Thoracic aorta (tissue), 2 donors: ENCODE measurements at places on chromosomes 16 and 17. TPM values are rescaled to one million over a fixed set of nuclear protein-coding genes. Genes with fewer than 3 reads are reported as not detected.

The ANKS3 gene
- total RNA-seq = 41.8 TPM

The NTN1 gene
- 79.0 TPM for total RNA-seq

The SPATA32 gene
- not detected for total RNA-seq

The CORO1A gene
- total RNA-seq = 78.1 TPM

The GDPD1 gene
- total RNA-seq = 2.0 TPM

The CDH3 gene
- total RNA-seq = not detected

The ADAM11 gene
- total RNA-seq = 0.41 TPM

DNA sequence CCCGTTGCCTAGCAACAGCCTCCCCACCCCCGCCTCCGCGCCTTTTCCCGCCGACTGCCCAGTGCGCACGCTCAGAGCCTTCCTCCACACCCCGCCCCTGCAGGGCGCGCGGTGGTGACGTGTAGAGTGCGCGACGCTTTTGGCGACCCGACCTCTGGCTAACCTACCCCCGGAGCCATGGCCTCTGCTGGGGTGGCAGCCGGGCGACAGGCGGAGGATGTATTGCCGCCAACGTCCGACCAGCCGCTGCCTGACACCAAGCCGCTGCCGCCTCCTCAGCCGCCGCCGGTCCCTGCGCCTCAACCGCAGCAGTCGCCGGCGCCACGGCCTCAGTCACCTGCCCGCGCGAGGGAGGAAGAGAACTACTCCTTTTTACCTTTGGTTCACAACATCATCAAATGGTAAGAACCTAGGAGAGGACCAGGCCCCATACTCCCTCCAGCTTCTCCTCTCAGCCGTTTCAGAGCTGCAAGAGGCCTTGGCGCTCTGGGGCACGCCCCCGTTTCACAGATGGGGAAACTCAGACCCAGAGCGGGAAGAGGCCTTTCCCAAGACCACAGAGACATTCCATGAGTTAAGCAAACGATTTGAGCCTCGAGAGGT lies at the start of gene MED9:
TSS of gene MED9 (plus strand) at position 136 of the 603 bp plus-strand sequence. CDS start at position 178, 42 bp downstream.
- H3K36me3 ChIP-seq = no peaks in the 10 kb centered on the region
- H3K27me3 ChIP-seq = no peaks in the 10 kb centered on the region
- DNase-seq = peak; percentile 77

DNA sequence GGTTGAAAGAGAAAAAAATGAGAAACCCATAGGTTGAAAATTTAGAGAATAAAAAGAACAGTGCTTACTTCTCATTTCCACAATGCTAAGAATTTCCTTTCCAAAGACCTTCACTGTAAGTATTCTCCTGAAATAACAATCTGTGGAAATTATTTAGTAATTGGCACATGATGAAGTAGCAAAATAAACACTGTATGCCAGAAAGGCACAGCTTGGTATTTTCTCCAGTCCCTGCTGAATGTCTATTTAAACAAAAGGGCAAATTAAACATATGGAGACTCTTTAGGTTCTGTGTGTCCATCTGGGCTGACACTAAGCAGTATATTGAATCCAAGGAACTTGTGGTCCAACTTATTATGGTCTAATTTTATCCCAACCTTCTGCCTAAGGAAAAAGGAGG lies 46.1 kb downstream of the CHCT1 start:
- no peak overlapping the region for H3K27ac ChIP-seq
- H3K4me1 ChIP-seq = peaks cover 37% of the 10 kb centered on the region
- DNase-seq = no peak
- no peaks in the 10 kb centered on the region for H3K27me3 ChIP-seq

GRCh38 chr16:52843381-52843780 lies 209.3 kb downstream of the CHD9NB start:
- DNase-seq = no peak
- H3K36me3 ChIP-seq = no peaks in the 10 kb centered on the region
- H3K4me3 ChIP-seq = no peak overlapping the region
- no peak overlapping the region for H3K27ac ChIP-seq

DNA sequence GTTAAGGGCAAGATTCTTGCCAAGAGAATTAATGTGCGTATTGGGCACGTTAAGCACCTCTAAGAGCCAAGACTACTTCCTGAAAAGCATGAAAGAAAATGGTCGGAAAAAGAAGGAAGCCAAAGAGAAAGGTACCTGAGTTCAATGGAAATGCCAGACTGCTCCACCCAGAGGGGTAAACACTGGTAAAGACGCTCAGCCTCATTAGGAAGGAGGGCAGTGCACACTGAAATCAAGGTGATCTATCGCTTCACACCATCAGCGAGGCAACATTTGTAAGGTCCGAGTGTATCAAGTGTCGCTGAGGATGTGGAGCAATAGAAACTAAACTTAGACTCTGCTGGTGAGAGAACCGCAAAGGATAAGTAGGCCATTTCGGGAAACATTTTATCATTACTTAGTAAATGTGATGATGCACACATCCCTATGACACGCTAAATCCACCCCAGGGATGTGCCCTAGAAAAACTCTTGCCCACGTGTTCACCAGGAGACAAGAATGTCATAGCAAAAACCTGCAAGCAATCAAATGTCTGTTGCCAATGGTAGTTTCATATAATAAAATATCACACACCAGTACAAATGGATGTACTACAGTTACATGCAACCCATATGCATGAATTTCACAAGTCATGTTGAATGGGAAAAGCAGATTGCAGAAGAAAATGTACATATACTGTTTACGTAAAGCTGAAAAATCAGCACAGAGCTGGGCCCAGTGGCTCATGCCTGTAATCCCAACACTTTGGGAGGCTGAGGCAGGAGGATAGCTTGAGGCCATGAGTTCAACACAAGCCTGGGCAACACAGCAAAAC lies 23.6 kb downstream of the CNTROB start:
- H3K27ac ChIP-seq = no peak overlapping the region
- H3K27me3 ChIP-seq = no peaks in the 10 kb centered on the region
- H3K4me3 ChIP-seq = no peak overlapping the region
- no peak for DNase-seq

DNA sequence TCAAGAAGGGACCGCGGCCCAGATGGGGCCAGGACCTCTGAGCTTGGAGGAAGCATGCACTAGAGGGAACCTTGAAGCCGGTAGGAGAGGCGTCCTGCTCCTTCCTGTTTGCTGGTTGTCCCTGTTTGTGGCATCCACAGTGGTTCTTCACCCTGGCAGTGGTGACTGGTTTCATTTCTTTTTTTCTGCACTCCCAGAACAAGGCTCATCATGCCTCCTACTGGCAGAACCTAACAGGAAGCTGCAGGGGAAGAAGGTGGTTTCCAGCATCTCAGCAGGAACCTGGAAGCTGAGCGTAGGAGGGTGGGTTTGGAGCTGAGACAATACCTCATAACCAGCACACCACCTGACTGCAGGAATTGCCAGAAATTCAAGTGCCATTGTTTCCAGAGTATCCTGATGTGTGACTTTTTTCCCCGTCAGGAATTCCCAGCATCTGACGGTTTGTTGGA lies 5.8 kb downstream of the TMEM231 start:
- no peak overlapping the region for H3K27ac ChIP-seq
- peaks cover 14% of the 10 kb centered on the region for H3K4me1 ChIP-seq
- no peaks in the 10 kb centered on the region for H3K36me3 ChIP-seq
- no peak overlapping the region for H3K4me3 ChIP-seq
- H3K27me3 ChIP-seq = no peaks in the 10 kb centered on the region

- H3K36me3 ChIP-seq = peaks cover 10% of the 10 kb centered on the region
- no peak for DNase-seq
- no peaks in the 10 kb centered on the region for H3K27me3 ChIP-seq
- peaks cover 4% of the 10 kb centered on the region for H3K4me1 ChIP-seq
- no peak overlapping the region for H3K4me3 ChIP-seq
- no peak overlapping the region for H3K27ac ChIP-seq
These were observed 5.0 kb downstream of the PROCA1 start for GRCh38 chr17:28706471-28707338.

- H3K4me3 ChIP-seq = no peak overlapping the region
- no peaks in the 10 kb centered on the region for H3K4me1 ChIP-seq
- H3K36me3 ChIP-seq = peaks cover 61% of the 10 kb centered on the region
- H3K27ac ChIP-seq = no peak overlapping the region
These were observed 18.3 kb upstream of the CYTH1 start for GRCh38 chr17:78800132-78800931.

DNA sequence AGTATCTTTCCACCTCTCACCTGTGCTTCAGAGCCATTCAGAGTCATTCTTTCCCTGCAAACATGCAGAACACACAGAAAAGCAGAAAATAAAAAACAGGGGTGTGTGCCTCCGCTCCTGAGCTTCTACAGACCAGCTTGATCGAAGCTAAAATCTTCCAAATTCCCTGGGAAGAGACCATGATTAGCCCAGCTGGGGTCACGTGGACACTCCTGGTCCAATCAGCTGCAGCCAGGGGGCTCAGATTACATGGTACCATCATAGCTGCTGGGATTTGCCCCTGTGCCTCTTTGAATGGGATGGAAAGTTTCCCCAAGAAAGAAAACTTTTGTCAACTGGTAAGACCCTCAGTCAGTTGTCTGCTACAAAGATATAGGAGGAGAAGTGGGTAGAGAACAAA lies 159.9 kb downstream of the TMEM114 start:
- H3K4me3 ChIP-seq = no peak overlapping the region
- no peak for DNase-seq
- H3K36me3 ChIP-seq = no peaks in the 10 kb centered on the region
- no peaks in the 10 kb centered on the region for H3K4me1 ChIP-seq
- H3K27ac ChIP-seq = no peak overlapping the region

GRCh38 chr17:66576473-66576872 lies 258.4 kb upstream of the CACNG5 start:
- peaks cover 15% of the 10 kb centered on the region for H3K4me1 ChIP-seq
- no peaks in the 10 kb centered on the region for H3K27me3 ChIP-seq
- no peak for DNase-seq
- H3K4me3 ChIP-seq = no peak overlapping the region
- H3K27ac ChIP-seq = no peak overlapping the region
- H3K36me3 ChIP-seq = no peaks in the 10 kb centered on the region

- H3K27ac ChIP-seq = peak overlapping the region; percentile 74
- H3K4me1 ChIP-seq = peaks cover 54% of the 10 kb centered on the region
These were observed 13.3 kb downstream of the ARHGAP23 start for GRCh38 chr17:38441429-38442061.

GRCh38 chr17:33816036-33816435 lies 439.0 kb upstream of the CCL2 start:
- no peaks in the 10 kb centered on the region for H3K4me1 ChIP-seq
- DNase-seq = no peak
- no peak overlapping the region for H3K27ac ChIP-seq
- H3K36me3 ChIP-seq = no peaks in the 10 kb centered on the region
- H3K27me3 ChIP-seq = no peaks in the 10 kb centered on the region

DNA sequence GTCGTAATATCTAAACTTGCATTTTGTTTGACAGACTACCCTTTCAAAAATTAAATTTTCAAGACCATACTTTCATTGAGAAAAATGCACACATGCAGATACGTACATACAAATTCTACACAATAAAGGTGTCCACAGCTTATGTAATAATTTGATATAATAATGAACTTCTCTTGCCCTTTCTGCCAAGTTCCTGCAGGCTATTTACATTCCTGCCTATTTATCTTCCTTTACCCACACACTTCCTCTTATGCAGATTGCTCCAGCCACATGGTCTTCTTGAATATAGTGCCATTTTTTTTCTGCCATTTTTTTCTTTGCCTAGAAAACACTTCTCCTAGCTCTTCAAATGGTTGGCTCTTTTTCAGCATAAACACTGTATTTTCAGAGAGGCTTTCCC lies 826.9 kb upstream of the CDH8 start:
- H3K36me3 ChIP-seq = no peaks in the 10 kb centered on the region
- no peak overlapping the region for H3K27ac ChIP-seq
- H3K27me3 ChIP-seq = no peaks in the 10 kb centered on the region
- no peaks in the 10 kb centered on the region for H3K4me1 ChIP-seq
- H3K4me3 ChIP-seq = no peak overlapping the region

DNA sequence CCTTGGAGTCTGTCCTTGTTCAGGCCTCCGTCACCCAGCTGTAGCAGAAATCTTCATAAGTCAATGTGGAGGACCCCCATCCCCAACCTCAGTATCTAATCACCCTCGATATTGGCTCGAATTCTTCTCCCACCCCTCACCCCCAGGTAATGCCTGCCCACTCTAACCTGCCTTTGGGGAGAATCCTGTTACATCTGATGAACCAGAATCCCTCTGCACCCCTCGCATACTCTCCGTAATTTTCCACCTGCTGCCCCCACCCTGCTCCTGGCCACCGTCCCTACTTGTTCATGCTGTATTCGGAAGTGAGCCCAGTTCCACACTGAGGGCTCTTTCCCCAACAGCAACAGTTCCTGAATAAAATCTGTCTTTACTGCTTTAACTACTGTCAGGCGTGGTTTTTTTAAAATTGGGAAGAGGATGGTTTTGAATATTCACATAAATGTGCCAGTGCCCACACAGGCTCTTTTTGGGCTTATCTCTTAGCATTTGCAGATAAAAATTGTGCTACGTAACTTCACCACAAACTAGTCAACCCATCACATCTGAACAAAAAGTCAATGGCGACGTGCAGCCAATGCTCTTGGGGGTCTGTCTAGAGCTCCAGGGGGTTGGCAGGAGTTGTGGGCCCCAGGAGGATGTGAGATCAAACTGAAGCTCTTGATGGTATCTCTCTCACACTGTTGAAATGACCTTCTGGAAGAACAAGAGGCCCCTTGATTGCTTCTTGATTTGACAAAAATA lies 73.7 kb downstream of the NETO2 start:
- no peaks in the 10 kb centered on the region for H3K4me1 ChIP-seq
- H3K27ac ChIP-seq = no peak overlapping the region
- no peaks in the 10 kb centered on the region for H3K27me3 ChIP-seq
- H3K36me3 ChIP-seq = no peaks in the 10 kb centered on the region

DNA sequence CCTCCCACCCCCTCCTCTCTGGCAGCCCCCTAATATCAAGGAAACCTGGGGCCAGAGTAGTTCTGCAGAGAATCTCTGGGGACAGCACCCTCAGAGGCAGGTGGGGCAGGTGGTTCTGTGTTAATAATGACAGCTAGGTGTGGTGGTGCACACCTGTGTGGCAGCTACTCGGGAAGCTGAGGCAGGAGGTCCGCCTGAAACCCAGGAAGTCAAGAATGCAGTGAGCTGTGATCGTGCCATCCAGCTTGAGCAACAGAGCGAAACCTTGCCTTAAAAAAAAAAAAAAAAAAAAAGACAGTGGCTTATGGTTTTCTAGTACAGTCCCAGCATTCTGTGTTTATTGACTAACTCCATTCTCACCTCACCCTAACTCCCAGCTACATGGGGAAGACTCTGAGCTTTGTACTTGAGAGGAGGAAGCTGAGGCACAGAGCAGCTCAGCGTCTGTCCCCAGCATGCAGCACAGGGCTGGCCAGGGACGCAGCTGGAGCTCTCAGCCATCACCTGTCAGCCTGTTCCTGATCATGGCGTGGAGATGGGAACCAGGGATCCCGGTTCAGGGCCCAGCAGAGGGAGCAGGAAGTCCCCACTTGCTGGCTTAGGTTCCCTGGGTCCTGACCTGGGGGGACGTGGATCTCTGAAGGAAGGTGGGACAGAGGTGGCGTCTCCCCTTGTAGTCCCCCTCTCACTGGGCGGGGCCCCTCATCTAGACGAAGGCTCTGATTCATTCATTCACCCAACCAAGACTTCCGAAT lies 6.1 kb downstream of the DBNDD1 start:
- H3K27ac ChIP-seq = no peak overlapping the region
- H3K36me3 ChIP-seq = no peaks in the 10 kb centered on the region
- no peaks in the 10 kb centered on the region for H3K27me3 ChIP-seq
- no peak overlapping the region for H3K4me3 ChIP-seq
- no peak for DNase-seq
